RPMI8226 (cell line): ENCODE measurements at places on chromosomes 2 and 18.

- DNase-seq = no peak
These were observed 19.9 kb downstream of the TPRKB start for GRCh38 chr2:73717251-73717606.

DNA sequence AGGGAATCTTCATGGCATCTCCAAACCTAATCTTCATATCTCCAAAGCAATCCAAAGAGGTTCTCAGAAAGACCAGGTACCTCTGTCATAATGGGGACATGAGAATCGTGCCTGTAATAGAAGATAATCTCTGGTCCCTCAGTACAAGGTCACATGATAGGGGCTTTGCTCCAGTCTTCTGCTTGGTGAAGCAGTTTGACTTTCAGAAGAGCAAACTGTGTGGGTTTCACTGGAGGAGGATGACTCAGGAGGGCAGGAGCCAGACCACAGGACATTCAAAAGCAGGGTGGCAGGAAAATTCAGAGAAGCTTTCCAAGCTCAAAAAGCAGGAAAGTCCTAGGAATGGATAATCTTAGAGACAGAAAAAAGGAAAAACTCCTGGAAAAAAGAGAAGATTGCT, 10.6 kb upstream of the PAX3 start:
- no peak for DNase-seq

GRCh38 chr2:120246546-120247300, 5.9 kb upstream of the RALB start:
- no peak for DNase-seq

DNA sequence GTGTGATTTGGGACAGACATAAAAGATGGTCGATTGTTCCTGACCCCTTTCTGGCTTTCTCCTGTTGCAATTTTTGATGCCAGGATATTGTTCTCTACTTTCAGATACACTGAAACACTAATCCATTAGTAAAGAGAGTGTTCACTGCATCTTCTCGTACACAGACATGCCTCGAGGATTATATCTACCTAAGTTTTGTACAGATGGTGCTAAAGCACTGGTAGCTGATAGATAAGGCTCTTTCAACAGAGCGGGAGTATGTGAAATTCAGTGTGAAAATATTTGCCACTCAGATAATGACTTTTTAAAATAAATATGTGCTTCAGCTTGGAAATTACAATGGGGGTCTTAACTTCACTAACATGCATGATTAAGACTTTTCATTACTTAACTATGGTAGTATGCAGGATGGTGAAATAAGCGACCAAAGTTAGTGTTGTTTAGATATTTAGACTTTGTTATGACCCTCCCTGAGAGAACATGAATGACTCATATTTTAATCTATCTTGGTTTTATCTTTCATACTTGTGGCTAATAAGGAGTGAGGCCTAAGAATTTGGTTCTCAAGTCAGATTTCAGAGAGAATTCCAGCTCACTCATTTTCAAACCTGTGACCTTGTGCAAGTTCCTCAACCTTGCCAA, 474.9 kb downstream of the NRXN1 start:
- DNase-seq = no peak
